Stimulated activated CD4-positive, alpha-beta T cell treated with anti-CD3 and anti-CD28 coated beads, Interleukin-4, amount 100 ng/mL, for 48 hours (primary cell): ENCODE measurements at places on chromosomes 16 and 17.

DNA sequence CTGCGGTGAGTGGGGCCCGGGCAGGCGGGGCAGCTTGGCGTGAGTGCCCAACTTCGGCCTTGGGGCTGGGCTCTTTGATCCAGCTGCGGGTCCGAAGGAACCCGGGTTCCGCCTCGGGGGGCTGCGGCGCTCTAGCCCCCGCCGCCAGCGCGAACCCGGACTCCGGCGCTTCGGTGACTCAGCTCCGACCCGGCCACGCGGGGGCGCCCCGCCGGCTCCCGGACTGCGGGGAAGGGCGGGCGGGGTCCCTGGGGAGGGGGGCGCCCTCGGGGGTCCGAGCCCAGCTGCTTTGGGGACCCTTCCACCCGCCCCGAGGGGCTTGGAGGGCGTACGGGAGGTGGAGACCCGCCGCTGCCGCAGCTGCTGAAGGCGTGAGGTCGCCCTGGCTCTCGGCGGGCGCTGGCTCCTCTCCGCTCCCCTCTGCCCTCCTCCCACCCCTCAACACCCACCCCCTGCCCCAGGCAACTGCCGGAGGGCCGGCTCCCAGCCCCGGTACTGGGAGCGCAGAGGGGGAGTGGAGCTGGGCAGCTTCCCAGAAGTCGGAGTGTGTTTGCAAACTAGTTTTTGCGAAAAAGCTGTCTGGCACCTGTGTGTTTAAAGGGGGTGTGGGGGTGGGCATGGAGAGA, 516 bp downstream of the CPNE2 start:
- DNase-seq = peak; percentile 36

DNA sequence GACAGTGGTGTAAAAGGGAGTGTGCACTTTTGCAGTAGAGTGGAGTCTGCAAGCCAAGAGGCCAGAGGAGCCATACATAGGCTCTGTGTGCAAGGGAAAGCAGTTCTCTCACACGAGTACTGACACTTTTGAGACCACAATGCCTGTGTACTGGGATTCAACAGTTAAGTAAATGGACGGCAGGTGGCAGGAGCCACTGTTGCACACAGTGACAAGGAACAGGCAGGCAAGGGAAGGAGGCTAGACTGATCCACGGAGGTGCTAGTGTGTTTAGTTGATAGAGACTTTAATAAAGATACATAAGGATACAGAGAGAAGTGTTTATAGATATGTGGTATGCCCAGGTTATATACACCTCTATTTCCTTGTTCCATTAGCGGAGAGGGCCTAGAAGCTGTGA, 67.0 kb downstream of the MPRIP start:
- no peak for DNase-seq

DNA sequence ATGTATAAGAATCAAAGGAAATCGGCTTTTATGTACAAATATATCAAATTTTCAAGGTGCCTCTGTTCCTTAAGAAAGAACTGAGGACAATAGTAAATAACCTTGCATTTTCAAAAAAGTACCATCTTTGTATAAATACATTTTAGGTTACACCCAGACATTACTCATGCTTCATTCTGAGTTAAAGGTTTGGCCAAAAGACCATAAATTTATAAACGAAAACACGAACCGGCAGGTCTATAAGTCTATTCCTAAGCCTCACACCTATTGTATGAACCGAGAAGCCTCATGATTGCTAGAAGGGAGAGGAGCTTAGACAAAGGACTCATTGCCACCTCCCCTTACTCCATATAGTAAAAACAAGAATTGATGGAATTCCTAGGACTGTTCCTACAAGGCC, 94.6 kb upstream of the PSMD7 start:
- DNase-seq = no peak

- no peak for DNase-seq
Measured at GRCh38 chr17:37301288-37301687, 74.5 kb upstream of the C17orf78 start.

GRCh38 chr16:24844101-24845030, 1.4 kb upstream of the SLC5A11 start:
- DNase-seq = no peak

GRCh38 chr17:78079253-78079652, 49.3 kb downstream of the TMC6 start:
- no peak for DNase-seq

- DNase-seq = no peak
Measured at GRCh38 chr17:78141437-78142118, 4.6 kb upstream of the C17orf99 start.

DNA sequence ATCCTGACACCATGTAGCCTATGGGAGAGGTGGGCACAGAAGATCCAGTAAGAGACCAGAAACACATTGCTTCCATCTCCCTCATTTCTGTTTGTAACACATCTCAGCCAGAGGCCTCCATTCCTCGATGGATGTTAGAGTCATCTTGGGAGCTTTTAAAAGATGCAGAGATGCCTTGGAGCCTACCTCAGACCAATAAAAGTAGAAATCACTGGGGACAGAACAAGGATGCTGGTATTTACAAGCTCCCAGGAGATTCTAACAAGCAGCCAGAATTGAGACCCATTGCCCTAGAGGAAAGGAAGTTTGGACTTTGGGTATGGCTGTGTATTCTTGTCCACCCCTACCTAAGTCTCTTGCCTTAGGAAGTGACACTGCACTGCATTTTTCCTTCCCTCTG, 40.8 kb downstream of the HS3ST3A1 start:
- DNase-seq = no peak
